Thoracic aorta (tissue), 2 donors: ENCODE measurements at places on chromosomes 5 and 9.

DNA sequence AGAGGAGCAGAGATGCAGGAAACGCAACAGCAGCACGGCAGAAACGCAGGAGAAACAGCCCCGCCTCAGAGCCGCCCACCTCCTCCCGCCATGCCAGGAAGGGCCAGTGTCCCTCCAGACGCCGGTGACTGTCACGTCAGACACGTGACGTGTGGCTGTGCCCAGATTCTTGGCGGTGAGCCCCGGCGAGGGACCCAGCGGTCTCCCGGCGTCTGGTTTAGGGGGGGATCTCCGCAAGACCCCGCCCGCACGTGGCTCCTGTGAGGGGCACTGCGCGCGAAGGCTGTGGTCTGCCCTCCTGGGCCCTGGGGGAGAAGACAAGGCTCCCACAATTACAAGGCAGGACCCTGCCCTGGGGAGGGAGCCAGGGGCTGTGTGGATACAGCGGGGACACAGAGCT, 2.4 kb upstream of the LCN8 start:
- H3K27ac ChIP-seq: no peak overlapping the region
- no peak overlapping the region for H3K4me3 ChIP-seq

DNA sequence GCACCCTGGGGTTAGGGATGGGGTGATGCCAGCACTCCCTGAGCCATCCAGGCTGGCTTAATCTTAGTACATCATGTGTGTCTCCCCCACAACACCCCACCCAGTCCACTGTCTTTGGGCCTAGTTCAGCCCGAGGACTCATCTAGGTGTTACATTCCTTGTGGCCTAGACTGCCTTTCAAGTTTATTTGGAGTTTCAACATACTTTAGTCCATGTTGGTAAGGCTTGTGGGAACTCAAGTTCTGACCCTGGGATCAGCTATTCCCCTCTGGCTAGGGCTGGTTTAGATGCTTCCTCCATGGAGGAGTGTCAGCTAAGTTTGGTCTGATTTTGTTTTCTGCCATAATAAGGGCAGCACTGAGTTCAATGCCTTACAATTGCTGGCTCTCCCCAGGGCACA, 302.4 kb downstream of the SMARCA2 start:
- H3K4me1 ChIP-seq: no peaks in the 10 kb centered on the region
- H3K4me3 ChIP-seq: no peak overlapping the region
- H3K27me3 ChIP-seq: no peaks in the 10 kb centered on the region

DNA sequence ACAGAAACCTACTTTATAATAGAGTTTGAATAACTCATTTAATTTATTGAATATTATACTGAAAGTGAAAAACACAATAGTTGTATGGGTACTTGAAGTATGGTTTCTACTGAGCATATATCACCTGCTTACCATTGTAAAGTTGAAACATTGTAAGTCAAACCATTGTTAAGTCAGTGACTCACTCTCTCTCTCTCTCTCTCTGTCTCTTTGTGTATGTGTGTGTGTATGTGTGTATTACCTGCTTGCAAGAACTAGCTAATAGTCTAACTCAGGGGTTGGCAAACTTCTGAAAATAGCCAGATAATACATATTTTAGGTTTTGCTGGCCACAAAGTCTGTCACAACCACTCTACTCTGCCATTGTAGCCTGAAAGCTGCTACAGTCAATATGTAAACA, 564.3 kb upstream of the ZNF608 start:
- no peak overlapping the region for H3K27ac ChIP-seq
- no peak overlapping the region for H3K4me3 ChIP-seq
- DNase-seq: no peak
- H3K36me3 ChIP-seq: no peaks in the 10 kb centered on the region
- H3K4me1 ChIP-seq: peaks cover 2% of the 10 kb centered on the region

DNA sequence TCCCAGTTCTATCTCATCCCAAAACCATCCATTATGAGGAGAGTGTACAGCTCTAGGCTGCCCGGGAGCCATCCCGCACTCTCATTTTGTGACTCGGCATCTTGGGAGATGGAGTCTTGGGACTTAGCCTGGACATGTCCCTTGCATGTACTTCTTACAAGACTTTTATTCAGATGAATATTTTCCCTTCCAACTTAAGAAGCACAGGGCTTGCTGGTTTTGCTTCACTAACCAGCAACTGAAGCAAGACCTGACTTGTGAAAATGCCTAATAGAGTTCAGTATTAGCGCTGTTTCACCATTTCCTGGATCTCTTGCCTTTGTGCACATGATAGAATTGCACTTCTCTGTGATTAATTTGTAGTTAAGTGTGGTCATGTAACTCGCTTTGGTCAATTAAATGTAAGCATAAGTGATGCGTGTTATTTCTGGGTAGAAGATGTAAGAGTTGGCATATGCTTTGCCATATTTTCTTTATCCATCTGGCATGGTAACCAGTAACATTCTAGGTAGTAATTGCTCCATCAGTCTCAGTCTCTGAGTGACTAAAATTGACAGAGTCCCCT, 55.8 kb downstream of the PDCD1LG2 start:
- DNase-seq: no peak
- H3K27ac ChIP-seq: no peak overlapping the region
- no peaks in the 10 kb centered on the region for H3K27me3 ChIP-seq
- H3K4me3 ChIP-seq: no peak overlapping the region

- no peaks in the 10 kb centered on the region for H3K36me3 ChIP-seq
- H3K4me3 ChIP-seq: no peak overlapping the region
- DNase-seq: no peak
- no peaks in the 10 kb centered on the region for H3K27me3 ChIP-seq
- no peak overlapping the region for H3K27ac ChIP-seq
Observed at GRCh38 chr9:4290427-4290837, 9.4 kb downstream of the GLIS3 start.
